Activated CD4-positive, alpha-beta T cell treated with anti-CD3 and anti-CD28 coated beads for 4 hours (primary cell): ENCODE measurements at places on chromosomes 2 and 18.

DNA sequence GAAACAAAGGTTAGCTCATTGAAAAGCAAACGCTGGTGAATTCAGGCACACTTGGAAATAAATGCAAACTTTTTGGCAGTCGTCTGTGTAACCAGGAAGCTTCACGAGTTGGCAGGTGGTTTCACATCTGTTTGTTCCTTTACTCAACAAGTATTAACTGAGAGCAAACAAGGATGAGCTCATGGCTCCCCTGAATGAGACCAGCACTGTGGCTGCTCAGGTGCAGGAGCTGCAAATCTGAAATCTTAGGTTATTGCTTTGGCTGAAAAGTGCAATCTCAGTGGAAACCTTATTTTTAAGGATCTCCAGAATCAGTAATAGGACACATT, 46.3 kb downstream of the SH3RF3 start:
- DNase-seq, result no peak

GRCh38 chr2:17461087-17461475, 57.2 kb downstream of the RAD51AP2 start:
- DNase-seq, result no peak

GRCh38 chr2:28219138-28219537, 173.5 kb upstream of the FOSL2 start:
- DNase-seq, result no peak

- no peak for DNase-seq
Observed at GRCh38 chr2:208584378-208584985, 177.9 kb downstream of the PTH2R start.

- DNase-seq, result peak; percentile 2
Observed at GRCh38 chr2:45860136-45861121, 209.0 kb downstream of the PRKCE start.

- no peak for DNase-seq
Observed at GRCh38 chr2:50480507-50480906, 551.4 kb downstream of the NRXN1 start.

DNA sequence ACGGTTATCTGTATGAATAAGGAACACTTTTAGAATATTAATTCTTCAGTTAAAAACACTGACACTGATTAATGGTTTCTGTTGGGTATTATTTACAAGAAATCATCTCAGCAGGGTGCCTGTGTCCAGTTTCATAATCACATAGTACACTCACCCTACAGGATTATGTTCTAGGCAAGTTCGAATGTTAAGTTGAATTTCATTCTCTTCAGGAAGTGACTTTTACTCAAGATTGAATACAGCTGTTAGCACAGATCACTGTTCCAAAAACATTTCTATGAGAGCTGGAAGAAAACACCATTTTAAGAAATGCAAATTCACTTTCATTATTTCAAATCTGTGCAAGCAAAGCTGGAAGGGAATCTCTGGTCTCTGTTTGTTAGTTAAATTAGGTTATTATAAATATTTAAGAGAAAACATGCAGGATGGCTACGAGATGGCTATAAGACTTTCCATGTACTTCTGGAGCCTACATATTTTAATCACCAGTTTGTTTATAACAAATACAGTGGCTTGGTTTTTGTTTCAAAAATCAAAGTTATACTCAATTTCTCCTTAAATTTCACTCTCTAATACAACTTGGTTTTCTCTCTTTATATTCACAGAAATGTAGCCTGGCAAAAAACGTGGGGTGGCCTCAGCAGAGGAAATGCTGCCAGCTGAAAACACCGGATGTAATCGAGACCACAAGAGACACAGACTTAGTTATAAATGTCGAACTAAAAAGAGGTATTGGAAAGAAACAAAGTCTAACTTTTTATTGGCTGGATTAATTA, 65.8 kb downstream of the RBMS1 start:
- DNase-seq, result peak; percentile 54

- no peak for DNase-seq
Observed at GRCh38 chr18:44859751-44860439, 179.2 kb downstream of the SETBP1 start.

- peak; percentile 42 for DNase-seq
Observed at GRCh38 chr2:216371721-216372702, at the start of gene MARCHF4. Gene MARCHF4, minus strand, starts transcription at chr2:216372483. Its CDS starts 2,223 bp downstream, at chr2:216370260.

GRCh38 chr18:9735238-9735637, 27.1 kb downstream of the RAB31 start:
- DNase-seq, result no peak
